ENCODE measurements at places on chromosomes 11 and 22. TPM values are rescaled to one million over a fixed set of nuclear protein-coding genes. Genes with fewer than 3 reads are reported as not detected.

The BATF2 gene
- total RNA-seq: 1.2 TPM

The CCDC188 gene
- total RNA-seq: 0.27 TPM

The RBFOX2 gene
- 76.7 TPM for total RNA-seq

The CASP4 gene
- 12.1 TPM for total RNA-seq

The STK33 gene
- total RNA-seq: 22.4 TPM

The BTG4 gene
- not detected for total RNA-seq

The NPAS4 gene
- not detected for total RNA-seq

The BARX2 gene
- not detected for total RNA-seq

The NXPE4 gene
- not detected for total RNA-seq

The PSMD13 gene
- 92.3 TPM for total RNA-seq

The OR51B2 gene
- not detected for total RNA-seq
